ENCODE measurements at places on chromosomes 2 and 18.

DNA sequence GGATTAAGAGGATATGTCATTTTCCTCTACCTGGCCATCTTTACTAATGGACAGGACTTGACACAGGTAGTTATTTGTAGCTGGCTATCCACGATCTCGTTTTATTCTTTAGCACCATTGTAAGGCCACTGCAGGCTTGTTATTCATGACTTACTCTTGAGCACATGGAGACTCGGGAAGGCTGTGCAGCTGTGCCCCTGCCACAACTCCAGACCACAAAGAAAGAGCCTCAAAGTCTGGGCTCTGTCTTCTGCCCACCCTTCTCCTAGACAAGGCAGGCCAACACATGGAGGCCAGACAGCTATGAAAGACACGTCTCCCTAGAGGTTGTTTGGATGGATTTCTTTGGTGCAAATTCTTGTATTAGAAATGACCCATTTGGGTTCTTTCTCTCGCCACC lies 133.8 kb downstream of the NAPG start:
- DNase-seq: no peak

DNA sequence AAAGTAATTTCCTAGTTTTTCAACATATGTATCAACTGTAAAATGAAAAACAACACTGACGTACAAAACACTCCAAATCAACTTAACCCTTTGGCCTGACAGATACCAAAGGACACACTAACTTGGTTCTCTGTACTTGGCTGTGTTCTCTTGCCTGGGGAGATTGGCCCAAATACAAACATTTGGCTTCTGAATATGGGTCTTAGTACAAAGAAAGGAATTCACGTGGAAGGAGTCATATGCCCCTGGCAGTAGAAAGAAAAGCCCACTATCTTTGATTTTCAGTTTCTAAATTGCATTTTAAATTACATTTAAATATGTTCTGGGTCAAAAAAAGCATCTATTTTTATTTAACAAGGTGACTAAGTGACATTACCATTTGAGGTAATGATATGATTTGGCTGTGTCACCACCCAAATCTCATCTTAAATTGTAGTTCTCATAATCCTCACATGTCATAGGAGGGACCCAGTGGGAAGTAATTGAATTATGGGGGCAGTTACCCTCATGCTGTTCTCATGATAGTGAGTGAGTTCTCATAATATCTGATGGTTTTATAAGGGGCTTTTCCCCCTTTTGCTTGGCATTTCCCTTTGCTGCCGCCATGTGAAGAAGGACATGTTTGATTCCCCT lies 153.6 kb upstream of the CCDC195 start:
- DNase-seq: no peak

DNA sequence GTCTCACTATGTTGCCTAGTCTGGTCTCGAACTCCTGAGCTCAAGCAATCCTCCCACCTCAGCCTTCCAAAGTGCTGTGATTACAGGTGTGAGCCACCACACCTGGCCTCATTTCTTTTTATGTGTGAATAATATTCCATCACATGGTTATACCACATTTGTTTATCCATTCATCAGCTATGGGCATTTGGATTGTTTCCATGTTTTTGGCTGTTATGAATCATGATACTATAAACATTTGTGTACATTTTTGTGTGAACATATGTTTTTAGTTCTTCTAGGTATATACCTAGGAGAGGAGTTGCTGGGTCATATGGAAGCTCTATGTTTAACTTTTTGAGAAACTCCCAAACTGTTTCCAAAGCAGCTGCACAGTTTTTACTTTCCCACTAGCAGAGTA lies 24.4 kb downstream of the PKP4 start:
- DNase-seq: no peak

- DNase-seq: no peak
Measured at GRCh38 chr2:20662308-20662937, 4.5 kb upstream of the GDF7 start.

GRCh38 chr2:84891355-84892010 lies 10.6 kb upstream of the TRABD2A start:
- DNase-seq: no peak

DNA sequence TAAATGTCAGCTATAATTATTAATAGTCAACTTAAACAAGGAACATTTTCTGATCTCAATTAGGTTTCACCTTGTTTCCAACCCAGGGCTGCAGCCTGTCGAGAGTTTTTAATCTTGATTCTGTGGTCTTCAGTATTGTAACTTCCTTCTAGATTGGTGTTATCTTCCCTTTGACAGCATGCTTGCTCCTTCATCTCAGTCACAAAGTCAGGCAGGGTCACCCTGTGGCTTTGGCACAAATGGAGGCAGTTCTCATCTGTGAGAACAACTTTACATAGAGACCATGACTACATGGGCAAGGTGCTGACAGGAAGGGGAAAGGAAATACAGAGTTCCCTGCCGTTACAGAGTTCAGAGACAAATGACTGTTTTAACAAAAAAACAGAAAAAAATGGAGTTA lies 50.5 kb downstream of the HNRNPLL start:
- no peak for DNase-seq

- DNase-seq: no peak
Measured at GRCh38 chr18:22731398-22731797, 201.7 kb upstream of the RBBP8 start.

GRCh38 chr2:176002688-176003210 lies 682 bp upstream of the LNPK start:
- peak; percentile 26 for DNase-seq

- no peak for DNase-seq
Measured at GRCh38 chr2:25561136-25561850, 112.1 kb downstream of the DTNB start.

GRCh38 chr2:150012986-150013385 lies 425.4 kb upstream of the MMADHC start:
- DNase-seq: no peak

DNA sequence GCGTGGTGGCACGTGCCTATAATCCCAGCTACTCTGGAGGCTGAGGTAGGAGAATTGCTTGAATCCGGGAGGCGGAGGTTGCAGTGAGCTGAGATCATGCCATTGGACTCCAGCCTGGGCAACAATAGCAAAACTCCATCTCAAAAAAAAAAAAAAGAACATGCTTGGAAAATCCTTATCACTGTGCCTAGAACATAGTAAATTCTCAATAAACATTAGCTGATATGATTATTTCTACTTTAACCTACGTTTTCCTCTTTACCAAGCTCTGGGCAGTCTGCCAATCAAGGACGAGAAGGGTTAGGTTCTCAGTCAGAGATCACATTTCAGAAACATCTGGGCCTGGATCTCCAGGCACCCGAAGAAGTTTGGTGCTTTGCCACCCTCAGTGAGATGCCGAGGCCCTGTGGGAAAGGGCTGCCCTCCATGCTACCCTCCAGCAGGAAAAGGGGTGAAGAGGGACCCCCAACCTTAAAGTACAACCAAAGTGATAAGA lies 107.7 kb downstream of the BCL11A start:
- DNase-seq: no peak

- no peak for DNase-seq
Measured at GRCh38 chr2:12262681-12263436, 453.9 kb upstream of the TRIB2 start.

- DNase-seq: no peak
Measured at GRCh38 chr2:60551240-60552077, 2.0 kb downstream of the BCL11A start.

- no peak for DNase-seq
Measured at GRCh38 chr2:181264441-181264840, 192.7 kb upstream of the ITGA4 start.

DNA sequence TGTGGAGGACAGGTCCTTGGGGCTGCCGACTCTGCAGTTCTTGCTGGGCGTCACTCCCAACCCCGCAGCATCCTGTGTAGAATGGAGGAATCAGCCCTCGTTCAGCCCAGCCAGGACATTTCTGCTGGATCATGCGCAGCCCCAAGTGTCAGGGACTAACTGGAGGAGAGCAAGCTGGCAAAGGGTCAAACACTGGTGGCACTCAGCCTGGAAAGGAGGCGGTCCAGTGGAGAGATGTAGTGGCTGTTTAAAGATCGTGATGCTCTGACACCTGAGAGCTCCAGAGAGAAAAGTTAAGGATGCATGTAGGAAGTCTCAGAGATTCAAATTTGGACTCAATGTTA lies 63.6 kb upstream of the SH3RF3 start:
- no peak for DNase-seq

DNA sequence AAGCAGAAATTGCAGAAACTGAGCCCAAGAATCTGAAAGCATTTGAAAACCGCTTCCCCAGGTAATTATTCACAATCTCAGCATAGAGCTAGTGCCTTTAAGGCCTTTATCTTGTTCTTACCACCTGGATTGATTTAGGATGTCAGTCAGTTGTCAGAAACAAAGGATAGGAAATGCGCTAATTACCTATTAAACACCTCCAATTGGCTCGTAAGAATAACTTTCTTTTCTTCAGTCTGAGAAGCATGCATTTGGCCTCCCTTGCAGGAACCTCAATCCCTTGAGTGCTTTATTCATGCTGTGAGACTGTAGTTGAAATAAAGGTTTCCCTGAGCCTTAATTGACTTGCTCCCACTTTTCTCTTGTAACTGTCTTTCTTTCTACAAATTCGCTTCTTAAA lies 400.3 kb upstream of the LRATD1 start:
- DNase-seq: no peak

DNA sequence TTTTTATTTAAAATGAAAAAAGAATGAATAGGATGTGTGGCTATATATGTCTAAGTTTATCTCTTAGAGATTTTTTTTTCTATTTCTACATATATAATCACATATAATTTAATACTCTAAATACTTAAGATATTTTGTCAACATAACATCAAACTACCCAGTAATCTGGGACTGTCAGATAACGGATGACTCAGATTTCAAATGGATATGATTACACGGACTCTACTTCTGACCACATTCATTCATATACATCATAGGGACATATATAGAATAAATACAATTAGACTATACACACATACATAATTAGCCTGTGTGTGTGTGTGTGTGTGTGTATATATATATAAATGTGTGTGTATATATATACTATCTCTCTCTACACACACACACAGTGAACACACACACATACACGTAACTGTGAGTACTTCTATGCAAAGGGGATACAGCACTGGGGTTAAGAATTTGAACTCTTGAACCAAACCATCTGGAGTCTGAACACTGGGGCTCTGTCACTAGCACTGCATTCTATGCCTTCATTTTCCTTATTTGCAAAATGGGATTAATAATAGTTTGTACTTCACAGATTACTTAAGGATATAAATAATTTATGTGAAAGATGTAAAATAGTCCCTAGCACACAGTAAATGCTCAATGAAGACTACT lies 59.5 kb downstream of the CHN1 start:
- no peak for DNase-seq

GRCh38 chr2:170022692-170023091 lies 155.3 kb upstream of the MYO3B start:
- DNase-seq: no peak

DNA sequence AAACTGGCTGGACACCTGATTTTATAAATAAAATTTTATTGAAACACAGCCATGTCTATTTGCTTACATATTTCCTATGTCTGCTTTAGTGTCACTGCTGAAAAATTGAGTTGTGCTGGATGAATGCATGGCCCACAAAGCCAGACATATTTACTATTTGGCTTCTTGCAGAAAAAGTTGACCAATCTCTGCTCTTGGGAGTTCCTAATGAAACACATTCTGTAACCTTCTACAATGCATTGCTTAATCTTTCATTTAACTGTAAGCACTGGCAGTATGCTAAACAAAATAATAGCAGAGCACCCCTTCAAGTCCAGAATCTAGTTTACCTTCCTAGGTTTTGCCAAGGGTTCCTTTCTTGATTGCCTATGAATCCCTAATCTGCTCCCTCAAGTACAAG lies 17.7 kb upstream of the SERPINB7 start:
- DNase-seq: no peak

DNA sequence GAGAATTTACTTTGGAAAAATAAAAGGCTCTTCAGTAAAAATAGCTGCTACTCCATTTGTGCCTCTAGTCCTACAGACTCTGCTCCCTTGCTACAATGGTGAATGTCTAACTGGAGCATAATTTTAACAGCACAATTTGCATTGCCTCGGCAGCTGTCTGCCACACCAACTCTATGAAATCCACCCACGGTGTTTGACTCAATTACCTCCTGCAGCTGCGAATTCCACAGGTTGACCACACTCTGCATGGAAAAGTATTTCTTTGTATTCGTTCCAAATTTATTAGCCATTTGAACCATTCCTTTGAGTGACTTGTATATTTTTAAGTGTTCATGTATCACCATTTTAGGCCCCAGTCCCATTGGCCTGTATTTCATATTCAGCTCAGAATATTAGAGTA lies 182.1 kb upstream of the CCDC68 start:
- no peak for DNase-seq

- no peak for DNase-seq
Measured at GRCh38 chr2:167492486-167492885, 604.2 kb downstream of the XIRP2 start.

DNA sequence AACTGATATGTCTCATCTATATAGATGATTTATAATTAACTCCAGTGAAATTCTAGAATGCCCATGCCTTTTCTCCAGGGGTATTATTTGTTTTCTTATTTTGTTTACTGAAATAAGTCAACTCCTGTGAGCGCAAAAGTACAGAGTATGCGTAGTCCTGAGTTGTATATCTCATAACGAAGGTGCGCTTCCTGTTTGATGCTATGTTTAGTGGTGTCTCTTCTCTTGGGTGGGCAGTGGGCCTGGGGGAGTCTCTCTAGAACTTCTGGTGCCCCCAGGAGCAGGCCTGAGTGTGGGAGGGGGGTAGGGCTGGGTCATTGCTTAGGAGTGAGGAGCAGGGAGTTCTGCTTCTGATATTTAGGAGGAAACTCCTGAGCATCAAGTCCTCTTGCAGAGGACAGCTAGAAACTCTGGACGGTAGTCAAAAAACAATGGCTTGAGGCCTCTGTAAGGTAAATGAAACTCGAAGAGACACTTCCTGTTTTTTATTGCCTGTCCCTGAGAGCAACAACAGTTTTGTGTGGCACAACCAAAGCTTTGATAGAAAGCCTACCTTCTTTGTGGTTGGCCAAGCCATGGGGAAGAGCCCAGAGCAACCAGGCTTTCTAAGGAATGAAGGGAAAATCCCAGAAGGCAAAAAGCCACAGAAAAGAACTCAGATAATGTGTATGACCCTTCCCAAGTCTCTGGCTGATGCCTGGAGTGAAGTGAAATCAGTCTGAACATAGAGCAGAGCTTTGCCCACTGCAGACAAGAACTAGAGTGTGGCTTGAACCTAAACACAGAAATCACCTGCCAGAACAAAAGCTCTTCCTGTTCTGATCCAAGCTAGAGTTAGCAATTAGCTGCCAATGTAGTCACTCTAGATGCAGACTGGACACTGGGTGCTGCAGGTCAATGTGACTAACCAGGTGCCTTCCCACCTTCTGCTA lies 8.5 kb upstream of the SP140L start:
- DNase-seq: peak; percentile 55

DNA sequence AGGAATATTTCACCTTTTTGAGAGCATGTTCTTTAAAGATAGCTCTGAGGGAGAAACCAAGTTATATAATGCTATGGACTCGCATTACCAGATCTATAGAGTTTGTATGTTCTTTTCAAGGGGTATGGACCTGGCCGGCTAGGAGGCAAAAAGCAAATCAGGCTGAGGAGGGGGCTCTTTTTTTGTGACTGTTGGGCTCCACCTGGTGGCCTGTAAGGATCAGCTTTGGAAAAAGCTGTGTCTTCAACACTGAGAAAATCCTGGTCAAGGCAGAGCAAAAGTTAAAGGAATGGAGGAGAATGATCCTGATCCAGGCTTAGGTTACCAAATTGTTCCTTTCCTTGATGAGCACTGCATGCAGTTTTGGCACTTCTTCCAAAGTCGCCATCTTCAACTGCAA lies 180.5 kb downstream of the DIS3L2 start:
- no peak for DNase-seq

GRCh38 chr2:212766921-212767320 lies 228.3 kb upstream of the ERBB4 start:
- no peak for DNase-seq
